ENCODE measurements at places on chromosomes 6 and 20.

DNA sequence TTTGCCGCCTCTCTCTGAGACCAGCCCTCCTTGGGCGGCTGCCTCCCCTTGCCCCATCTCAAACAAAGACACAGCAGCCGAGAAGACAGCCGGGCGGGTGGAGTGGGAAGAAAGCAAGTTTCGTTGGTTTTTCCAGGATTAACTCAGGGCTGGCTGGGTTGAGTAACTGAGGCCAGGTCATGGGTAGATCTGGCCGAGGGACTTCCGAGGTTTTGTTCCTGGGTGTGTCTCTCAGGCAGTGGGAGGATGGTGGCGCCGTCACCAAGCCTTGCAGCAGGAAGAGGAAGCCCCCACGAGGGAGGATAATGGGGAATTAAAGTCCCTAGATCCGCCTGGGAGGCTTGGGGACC lies 167.2 kb downstream of the TTLL2 start:
- DNase-seq: no peak

- DNase-seq: no peak
Observed at GRCh38 chr20:39916236-39916765, 772.7 kb downstream of the MAFB start.

GRCh38 chr20:46872328-46873211 lies 22.1 kb upstream of the EYA2 start:
- DNase-seq: no peak

DNA sequence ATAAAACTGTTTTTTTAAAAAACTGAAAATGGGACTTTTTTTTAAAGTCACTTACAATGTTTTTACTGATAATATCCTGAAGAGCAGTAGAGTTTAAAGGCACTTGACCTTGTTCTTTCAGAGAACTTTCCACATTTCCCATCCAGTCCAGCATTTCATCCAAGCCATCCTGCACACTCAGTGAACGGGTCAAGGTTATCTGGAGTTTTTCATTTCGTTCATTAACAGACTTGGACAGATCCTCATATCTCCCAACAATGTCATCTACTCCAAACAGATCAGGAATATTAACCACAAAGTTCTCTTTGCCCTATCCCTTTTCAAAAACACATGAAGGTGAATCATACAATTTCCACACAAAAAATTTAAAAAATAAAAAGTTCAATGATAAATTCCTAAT lies 69.1 kb downstream of the DST start:
- no peak for DNase-seq

- DNase-seq: no peak
Observed at GRCh38 chr6:100343316-100344077, 121.2 kb downstream of the SIM1 start.
